ENCODE measurements at places on chromosomes 11 and 22.

- H3K27me3 ChIP-seq = peaks cover 5% of the 10 kb centered on the region
- H3K4me1 ChIP-seq = no peaks in the 10 kb centered on the region
- no peaks in the 10 kb centered on the region for H3K36me3 ChIP-seq
- H3K27ac ChIP-seq = no peak overlapping the region
- H3K4me3 ChIP-seq = no peak overlapping the region
Measured at GRCh38 chr11:120598517-120599257, 87.1 kb downstream of the GRIK4 start.

DNA sequence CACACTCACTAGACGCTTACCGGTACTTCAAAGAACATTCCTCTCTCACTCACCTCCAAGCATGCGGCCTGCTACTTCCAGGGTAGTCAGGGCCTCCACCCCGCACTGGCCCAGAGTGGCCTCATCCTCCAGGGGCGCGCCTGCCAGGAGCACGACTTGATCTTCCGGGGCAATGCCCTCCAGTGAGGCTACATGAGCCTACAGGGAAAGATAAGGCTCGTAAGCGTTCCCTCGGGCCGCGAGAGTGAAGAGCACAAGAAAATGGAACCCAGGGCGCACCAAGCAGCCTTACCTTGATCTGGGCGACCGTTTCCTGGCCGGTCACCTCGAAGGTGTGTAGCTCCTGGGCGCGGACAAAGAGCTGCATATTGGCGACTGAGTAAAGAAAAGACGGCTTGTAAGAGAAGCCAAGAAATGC lies 478 bp downstream of the FAU start:
- H3K4me3 ChIP-seq = peak overlapping the region; percentile 91
- H3K4me1 ChIP-seq = peaks cover 11% of the 10 kb centered on the region
- no peak for DNase-seq
- H3K27ac ChIP-seq = peak overlapping the region; percentile 96
- H3K36me3 ChIP-seq = peaks cover 58% of the 10 kb centered on the region

GRCh38 chr11:84289381-84289906 lies 1003.3 kb upstream of the CCDC90B start:
- DNase-seq = no peak
- H3K4me1 ChIP-seq = peaks cover 3% of the 10 kb centered on the region
- H3K4me3 ChIP-seq = no peak overlapping the region
- H3K27me3 ChIP-seq = no peaks in the 10 kb centered on the region
- no peak overlapping the region for H3K27ac ChIP-seq

- no peaks in the 10 kb centered on the region for H3K4me1 ChIP-seq
- DNase-seq = no peak
- no peak overlapping the region for H3K27ac ChIP-seq
- no peaks in the 10 kb centered on the region for H3K36me3 ChIP-seq
- H3K27me3 ChIP-seq = peaks cover 16% of the 10 kb centered on the region
Measured at GRCh38 chr11:17601676-17602075, 54.6 kb downstream of the OTOG start.

DNA sequence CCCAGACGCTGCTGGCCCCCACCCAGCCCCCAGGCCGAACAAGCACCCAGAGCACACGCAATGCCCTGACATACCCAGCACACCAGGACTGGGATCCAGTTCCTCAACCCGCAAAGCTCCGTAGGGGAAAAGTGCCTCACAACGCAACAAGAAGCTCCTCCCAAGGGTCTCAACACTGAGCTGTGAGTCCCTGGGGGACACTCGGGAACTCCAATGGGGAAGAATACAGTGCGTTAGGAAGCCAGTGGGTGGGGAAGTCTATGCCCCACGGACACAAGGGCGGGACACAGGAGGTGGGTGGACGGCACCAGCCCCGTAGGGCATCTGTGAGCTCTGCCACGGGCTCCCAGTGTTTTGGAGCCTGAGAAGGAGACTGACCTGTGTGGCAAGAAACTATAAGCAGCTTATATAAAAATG lies 1.6 kb downstream of the DEAF1 start:
- H3K27ac ChIP-seq = no peak overlapping the region
- H3K4me1 ChIP-seq = peaks cover 17% of the 10 kb centered on the region
- DNase-seq = no peak

GRCh38 chr11:93959663-93960062 lies 61.5 kb upstream of the HEPHL1 start:
- no peaks in the 10 kb centered on the region for H3K4me1 ChIP-seq
- H3K36me3 ChIP-seq = no peaks in the 10 kb centered on the region
- H3K27ac ChIP-seq = no peak overlapping the region
- DNase-seq = no peak
- no peak overlapping the region for H3K4me3 ChIP-seq
- H3K27me3 ChIP-seq = no peaks in the 10 kb centered on the region

DNA sequence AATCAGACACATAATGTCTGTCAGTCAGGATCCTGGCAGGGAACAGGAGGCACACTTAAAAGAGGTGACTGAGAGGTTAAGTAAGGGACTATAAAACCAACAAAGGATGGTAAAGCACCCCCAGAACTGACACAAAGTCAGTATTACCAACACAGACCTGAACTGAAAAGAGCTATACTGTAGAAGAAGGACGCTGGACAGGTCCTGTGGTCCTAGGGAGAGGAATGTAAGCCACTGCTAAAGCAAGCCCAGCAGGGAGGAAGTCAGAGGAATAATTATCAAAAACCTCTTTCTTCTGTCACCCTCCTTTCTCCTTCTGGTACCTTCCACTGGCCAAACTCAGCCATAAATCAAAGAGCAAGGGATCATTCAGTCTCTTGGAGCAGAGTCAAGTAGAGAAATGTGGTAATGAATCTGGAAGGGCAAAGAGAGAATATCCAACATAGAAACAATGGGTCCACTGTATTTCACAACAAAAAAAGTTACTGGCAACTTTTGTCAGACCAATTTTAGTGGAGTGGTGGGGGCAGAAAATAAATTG lies 33.4 kb upstream of the ANGPTL5 start:
- no peaks in the 10 kb centered on the region for H3K36me3 ChIP-seq
- no peak for DNase-seq
- no peak overlapping the region for H3K27ac ChIP-seq
- H3K4me3 ChIP-seq = no peak overlapping the region

DNA sequence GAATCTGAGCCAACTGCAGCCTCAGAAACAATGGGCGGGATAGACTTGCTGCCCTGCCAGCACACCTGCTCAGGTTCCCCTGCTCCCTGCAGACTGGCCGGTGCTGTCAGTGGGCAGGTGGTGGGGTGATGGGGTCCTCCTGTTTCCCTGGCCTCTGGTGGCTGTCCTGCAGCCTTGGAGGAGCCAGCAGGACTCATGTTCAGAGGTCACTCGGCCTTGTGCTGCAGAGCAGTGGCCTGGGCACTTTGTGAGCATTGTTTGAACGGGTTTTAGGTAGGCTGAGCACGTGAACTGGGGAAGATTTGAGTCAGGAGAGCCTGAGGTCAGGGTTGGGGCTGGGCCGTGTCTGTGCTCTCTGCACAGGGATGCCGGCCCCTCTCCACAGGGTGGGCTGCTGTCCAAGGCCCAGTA lies 17.6 kb downstream of the PPIL2 start:
- no peak for DNase-seq
- H3K27ac ChIP-seq = no peak overlapping the region
- H3K4me1 ChIP-seq = no peaks in the 10 kb centered on the region
- H3K36me3 ChIP-seq = no peaks in the 10 kb centered on the region
- H3K4me3 ChIP-seq = no peak overlapping the region

DNA sequence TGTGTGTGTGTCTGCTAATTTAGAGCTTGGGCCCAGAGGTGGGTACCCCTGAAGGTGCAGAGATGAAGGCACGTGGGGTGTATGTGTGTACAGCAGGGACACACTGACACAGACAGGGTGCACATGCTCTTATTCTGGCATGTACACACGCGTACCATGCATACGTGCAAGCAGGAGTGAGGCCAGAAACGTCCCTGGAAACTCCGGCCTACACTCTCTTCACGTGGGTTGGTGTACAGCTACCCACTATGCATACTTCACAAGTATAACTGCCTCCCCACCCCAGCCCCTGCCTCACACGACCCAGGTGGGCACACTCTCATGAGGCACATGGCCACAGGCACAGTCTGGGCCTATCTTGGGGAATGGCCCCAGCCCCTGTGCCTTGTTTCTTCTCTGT lies 27.5 kb upstream of the JAM3 start:
- H3K4me1 ChIP-seq = peaks cover 6% of the 10 kb centered on the region
- H3K4me3 ChIP-seq = no peak overlapping the region
- DNase-seq = no peak
- H3K36me3 ChIP-seq = no peaks in the 10 kb centered on the region
- H3K27ac ChIP-seq = no peak overlapping the region

- DNase-seq = no peak
- H3K4me3 ChIP-seq = peak overlapping the region; percentile 80
- H3K4me1 ChIP-seq = peaks cover 9% of the 10 kb centered on the region
- H3K27ac ChIP-seq = peak overlapping the region; percentile 26
Measured at GRCh38 chr11:130449996-130450769, 1.7 kb downstream of the ADAMTS15 start.

- H3K27me3 ChIP-seq = no peaks in the 10 kb centered on the region
- no peak for DNase-seq
- no peaks in the 10 kb centered on the region for H3K4me1 ChIP-seq
- H3K36me3 ChIP-seq = no peaks in the 10 kb centered on the region
Measured at GRCh38 chr11:121872356-121872755, 243.7 kb downstream of the BLID start.

- no peaks in the 10 kb centered on the region for H3K27me3 ChIP-seq
- no peaks in the 10 kb centered on the region for H3K36me3 ChIP-seq
- H3K27ac ChIP-seq = no peak overlapping the region
- no peak for DNase-seq
- no peak overlapping the region for H3K4me3 ChIP-seq
Measured at GRCh38 chr22:33597274-33597985, 322.8 kb downstream of the LARGE1 start.

DNA sequence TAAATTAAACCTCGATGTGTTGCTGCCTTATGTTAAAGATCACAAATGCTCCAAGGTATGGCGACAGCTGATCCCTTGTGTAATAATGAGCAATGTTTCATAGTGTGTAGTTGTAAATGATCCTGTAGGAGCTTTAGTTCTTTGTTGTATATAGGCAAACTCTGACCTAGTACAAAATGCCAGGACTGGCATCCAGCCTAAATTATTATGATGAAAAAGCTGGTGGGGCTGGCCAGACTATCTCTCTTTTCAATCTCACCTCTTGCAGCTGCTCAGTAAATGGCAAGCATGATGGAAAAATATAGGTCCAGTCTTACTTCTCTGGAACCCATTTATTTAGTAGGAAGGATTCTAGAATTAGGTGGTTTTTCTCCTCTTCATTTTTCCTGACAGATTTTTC lies 345.1 kb upstream of the C11orf87 start:
- H3K27me3 ChIP-seq = no peaks in the 10 kb centered on the region
- no peak for DNase-seq
- H3K4me3 ChIP-seq = no peak overlapping the region

- DNase-seq = no peak
- H3K27ac ChIP-seq = no peak overlapping the region
- H3K36me3 ChIP-seq = peaks cover 17% of the 10 kb centered on the region
- H3K4me1 ChIP-seq = no peaks in the 10 kb centered on the region
- no peaks in the 10 kb centered on the region for H3K27me3 ChIP-seq
Measured at GRCh38 chr11:27485930-27486773, 13.6 kb upstream of the LGR4 start.

- peak overlapping the region; percentile 87 for H3K27ac ChIP-seq
- peak overlapping the region; percentile 18 for H3K4me3 ChIP-seq
- peak; percentile 75 for DNase-seq
- no peaks in the 10 kb centered on the region for H3K27me3 ChIP-seq
Measured at GRCh38 chr11:2382129-2382517, 5.0 kb downstream of the CD81 start.

- H3K27me3 ChIP-seq = no peaks in the 10 kb centered on the region
- H3K36me3 ChIP-seq = no peaks in the 10 kb centered on the region
- H3K27ac ChIP-seq = peak overlapping the region; percentile 88
- peak overlapping the region; percentile 92 for H3K4me3 ChIP-seq
- no peak for DNase-seq
Measured at GRCh38 chr11:616320-617198, 809 bp upstream of the IRF7 start.

DNA sequence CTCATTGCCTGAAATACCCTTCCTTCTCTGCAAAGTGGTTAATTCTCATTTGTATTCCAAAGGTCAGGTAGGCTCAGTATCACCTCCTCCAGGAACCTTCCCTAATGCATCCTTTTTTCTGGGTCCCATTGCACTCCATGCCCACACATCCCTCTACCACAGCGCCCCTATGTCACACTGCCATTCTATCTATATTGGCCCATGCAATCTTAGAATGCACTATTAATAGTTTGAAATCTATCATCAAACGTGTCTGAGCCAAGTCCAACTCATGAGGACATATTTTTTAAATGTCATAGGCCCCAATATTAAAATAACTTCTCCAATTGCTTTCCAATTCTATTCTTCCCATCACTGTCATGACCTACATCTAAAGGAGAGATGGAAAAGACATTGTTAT lies 495.1 kb downstream of the SOX6 start:
- H3K27ac ChIP-seq = no peak overlapping the region
- no peaks in the 10 kb centered on the region for H3K36me3 ChIP-seq
- no peaks in the 10 kb centered on the region for H3K27me3 ChIP-seq
- no peak for DNase-seq
- H3K4me1 ChIP-seq = no peaks in the 10 kb centered on the region
- H3K4me3 ChIP-seq = no peak overlapping the region

GRCh38 chr11:117443266-117444186 lies 115.9 kb downstream of the CEP164 start:
- H3K27me3 ChIP-seq = peaks cover 28% of the 10 kb centered on the region
- DNase-seq = peak; percentile 63
- H3K4me3 ChIP-seq = no peak overlapping the region
- no peaks in the 10 kb centered on the region for H3K4me1 ChIP-seq

- DNase-seq = no peak
- H3K4me1 ChIP-seq = no peaks in the 10 kb centered on the region
- no peak overlapping the region for H3K27ac ChIP-seq
Measured at GRCh38 chr11:3196161-3197043, 22.2 kb downstream of the MRGPRG start.

DNA sequence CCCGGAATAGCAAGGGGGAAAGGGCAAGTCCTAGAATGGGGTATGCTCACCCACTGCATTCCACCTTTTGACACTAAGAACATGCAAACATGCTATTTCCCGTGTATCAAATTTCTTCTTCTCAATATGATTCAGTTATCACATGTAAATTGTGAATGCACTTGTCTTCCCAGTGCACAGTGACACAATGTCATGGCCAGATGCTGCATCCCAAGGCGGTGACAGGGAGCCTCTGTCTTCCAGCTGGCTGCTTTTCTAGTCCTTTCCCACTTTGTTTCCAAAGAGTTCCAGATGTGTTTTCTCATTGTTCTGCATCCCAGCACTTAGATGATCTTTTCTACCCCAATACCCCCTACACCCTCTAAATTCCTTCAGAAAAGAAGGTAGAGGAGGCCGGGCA lies 12.4 kb downstream of the SLC25A18 start:
- peaks cover under 1% of the 10 kb centered on the region for H3K4me1 ChIP-seq
- no peak overlapping the region for H3K27ac ChIP-seq
- no peaks in the 10 kb centered on the region for H3K27me3 ChIP-seq
- DNase-seq = no peak

GRCh38 chr22:28594076-28594796 lies 85.4 kb downstream of the TTC28 start:
- H3K27ac ChIP-seq = no peak overlapping the region
- H3K36me3 ChIP-seq = no peaks in the 10 kb centered on the region
- DNase-seq = no peak

Measured in left lung (tissue), 14 donors.